ENCODE measurements at places on chromosomes 2 and 18.

GRCh38 chr2:121287146-121287798 lies 2.3 kb upstream of the TFCP2L1 start:
- no peak for DNase-seq

- no peak for DNase-seq
These were observed 311.8 kb downstream of the FBXO15 start for GRCh38 chr18:73835656-73836364.

GRCh38 chr18:60534538-60534937 lies 162.0 kb upstream of the MC4R start:
- no peak for DNase-seq

DNA sequence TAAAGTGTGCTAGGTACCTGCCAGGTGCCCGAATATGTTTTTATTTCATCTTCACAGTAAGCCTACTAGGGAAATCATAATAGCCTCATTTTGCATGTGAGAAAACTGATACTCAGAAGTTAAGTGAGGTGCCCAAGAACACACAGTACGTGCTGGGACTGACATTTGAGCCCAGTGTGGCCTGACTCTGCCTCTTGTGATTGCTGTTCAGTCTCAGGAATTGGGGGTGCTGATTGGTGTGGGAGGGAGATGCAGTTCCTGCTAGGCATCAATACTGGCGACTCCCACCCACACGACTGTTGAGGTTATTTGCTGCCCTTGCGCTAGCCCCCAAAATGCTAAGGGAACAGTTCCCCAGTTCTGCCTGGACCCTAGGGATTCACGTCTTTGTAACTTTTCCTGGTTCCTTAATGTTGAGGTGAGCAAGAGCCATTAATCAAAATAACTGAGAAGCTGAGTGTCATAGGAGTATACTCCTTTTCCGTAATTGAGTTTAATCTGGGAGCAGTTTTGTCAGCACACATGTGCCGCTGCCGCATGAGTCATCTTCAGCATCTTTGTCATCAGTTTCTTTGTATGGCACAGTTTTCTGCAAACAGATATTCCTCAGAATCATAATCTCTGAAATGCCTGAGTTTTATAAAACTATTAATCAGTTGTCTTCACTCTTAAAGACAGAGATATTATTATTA lies 120.7 kb downstream of the NCK2 start:
- DNase-seq = no peak

- DNase-seq = no peak
These were observed 165.5 kb upstream of the CDH19 start for GRCh38 chr18:66769375-66769774.

All from stimulated activated CD8-positive, alpha-beta memory T cell treated with anti-CD3 and anti-CD28 coated beads, Interleukin-15, amount 100 ng/mL, for 48 hours (primary cell).